ENCODE measurements at places on chromosomes 16 and 17.

GRCh38 chr17:8292639-8293395 is 2.4 kb downstream of the SLC25A35 start:
- no peak for DNase-seq

DNA sequence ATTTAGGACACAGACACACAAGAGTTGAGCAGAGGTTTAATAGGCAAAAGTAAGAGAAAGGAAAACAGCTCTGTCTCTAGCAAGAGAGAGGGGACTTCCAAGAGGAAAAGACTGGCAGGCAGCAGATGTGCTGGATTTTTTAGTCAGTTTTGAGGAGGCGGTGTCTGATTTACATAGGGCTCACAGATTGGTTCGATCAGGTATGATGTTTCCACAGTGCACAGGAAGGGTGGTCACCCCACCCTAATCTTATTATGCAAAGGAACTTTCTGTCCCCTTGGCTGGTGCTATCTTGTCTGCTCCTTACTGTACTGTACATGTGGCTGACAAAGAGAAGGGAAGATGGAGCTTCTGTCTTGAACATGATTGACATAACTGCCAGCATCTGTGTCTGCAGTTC is 25.3 kb downstream of the BFAR start:
- no peak for DNase-seq

GRCh38 chr17:19345486-19346350 is 16.8 kb downstream of the B9D1 start:
- no peak for DNase-seq

DNA sequence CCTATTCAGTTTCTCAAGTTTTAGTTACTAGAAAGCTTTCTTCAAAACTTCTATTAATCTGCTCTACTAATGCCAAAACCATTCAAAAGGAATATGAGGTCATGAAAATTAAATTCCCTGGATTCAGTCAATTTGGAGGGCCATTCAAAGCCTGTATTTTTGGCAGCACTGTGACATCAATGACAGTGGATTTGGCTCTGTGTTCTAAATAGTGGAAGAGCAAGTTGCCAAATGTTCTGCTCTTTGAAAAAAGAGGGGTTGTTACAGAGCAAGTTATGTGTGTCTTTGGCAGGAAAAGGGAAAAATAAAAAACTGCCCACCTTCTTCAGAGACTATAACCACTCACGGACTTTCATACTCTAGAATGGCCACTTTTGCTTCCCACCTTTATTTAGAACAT is 3.2 kb upstream of the C16orf46 start:
- no peak for DNase-seq

GRCh38 chr17:15917438-15918027 is 27.4 kb upstream of the ADORA2B start:
- no peak for DNase-seq

GRCh38 chr17:3603119-3603869 is 5.9 kb downstream of the TRPV1 start:
- DNase-seq: no peak

GRCh38 chr17:6721744-6722143 is 8.6 kb upstream of the SLC13A5 start:
- DNase-seq: no peak

GRCh38 chr16:68660359-68660795 is 15.3 kb downstream of the CDH3 start:
- no peak for DNase-seq

DNA sequence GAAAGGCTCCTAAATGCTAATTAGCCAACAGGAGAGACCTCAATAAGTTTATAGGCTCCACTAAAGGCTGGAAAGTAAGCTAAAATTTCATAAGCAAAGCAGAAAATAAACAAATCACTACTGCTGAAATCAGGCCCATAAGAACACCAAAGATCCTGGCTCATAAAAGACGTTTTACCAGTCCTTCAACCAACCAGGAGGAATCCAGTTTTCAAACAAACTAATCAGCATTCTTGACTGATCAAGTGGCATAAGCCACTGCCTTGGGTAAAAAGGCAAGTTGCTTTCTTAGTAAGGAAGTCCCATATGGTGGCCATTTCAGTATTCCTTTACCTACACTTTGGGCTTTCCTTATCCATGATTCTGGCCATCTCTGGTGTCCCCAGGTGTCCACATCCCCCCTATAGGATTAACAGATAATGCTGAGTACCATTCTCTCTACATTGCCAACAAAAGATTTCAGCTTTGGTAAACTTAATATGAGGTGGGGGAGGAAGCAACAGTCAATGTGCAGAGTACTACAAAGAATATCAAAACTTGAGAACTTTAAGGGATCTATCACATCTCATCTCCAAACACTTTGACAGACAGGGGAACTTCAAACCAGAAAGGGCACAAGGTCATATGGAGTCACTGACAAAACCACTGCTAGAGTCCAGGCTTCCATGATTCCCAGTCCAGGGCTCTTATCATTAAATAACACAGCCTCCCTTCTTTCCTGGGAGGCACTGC is 1.3 kb downstream of the TOM1L2 start:
- no peak for DNase-seq

DNA sequence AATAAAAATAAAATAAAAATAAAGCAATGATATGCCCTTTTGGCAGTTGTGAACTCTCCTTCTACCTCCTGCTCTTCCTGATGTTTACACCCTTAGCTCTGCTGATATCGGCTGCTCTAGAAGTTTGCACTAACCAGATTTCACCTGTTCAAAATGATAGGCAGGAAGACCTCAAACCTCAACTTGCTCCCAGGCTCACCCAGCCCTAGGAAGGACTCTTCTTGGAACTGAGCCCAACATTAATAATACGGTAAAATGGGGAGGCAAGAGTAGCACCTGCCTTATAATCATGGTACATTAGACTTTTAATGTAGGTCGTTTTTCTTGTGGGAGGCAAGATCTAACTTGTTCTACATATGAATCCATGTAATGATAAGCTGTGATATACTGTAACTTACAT is 61.2 kb upstream of the MED13 start:
- no peak for DNase-seq

- no peak for DNase-seq
These were observed 23.1 kb downstream of the HSBP1 start for GRCh38 chr16:83830769-83831455.

- no peak for DNase-seq
These were observed 1.7 kb upstream of the AARS1 start for GRCh38 chr16:70290949-70291519.

- DNase-seq: no peak
These were observed 68.8 kb downstream of the ZNF18 start for GRCh38 chr17:11928436-11928835.

GRCh38 chr17:75442168-75443103 is 14.0 kb upstream of the TMEM94 start:
- no peak for DNase-seq

GRCh38 chr17:16432017-16432416 is 16.6 kb downstream of the TRPV2 start:
- no peak for DNase-seq

DNA sequence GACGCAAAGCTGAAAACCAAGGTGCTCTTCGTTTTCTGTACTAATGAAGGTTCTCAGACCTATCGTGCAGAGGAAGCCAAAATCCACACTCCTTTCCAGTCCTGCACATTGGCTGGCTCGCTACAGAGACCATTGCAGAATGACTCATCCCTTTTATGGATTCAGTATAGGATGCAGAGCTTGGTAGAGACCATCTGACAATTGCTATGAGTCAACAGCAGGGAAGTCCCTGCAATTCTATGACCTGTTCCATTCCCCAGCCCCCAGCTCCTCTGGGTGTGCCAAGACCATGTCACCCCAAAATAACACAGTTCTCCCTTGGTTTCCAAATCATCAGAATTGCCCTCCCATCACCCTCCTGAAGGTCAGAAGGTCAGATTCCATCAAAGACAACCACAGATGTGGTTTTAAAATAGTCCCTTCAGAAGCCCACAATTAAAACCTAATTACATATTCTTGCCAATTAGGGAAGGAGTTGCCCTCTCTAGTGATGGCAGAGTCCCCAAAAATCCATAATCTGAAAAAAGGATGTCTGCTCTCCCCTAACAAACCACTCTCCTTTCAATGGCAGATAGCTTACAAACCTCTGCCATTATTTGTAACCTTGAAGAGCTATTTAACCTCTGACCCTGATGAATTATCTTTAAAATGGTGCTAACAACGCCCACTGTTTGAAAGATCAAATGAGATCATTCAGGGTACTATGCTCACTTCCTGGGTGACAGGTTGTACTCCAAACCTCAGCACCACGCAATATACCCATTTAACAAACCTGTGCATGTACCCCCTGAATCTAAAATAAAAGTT is 108.2 kb upstream of the RBBP6 start:
- DNase-seq: no peak

DNA sequence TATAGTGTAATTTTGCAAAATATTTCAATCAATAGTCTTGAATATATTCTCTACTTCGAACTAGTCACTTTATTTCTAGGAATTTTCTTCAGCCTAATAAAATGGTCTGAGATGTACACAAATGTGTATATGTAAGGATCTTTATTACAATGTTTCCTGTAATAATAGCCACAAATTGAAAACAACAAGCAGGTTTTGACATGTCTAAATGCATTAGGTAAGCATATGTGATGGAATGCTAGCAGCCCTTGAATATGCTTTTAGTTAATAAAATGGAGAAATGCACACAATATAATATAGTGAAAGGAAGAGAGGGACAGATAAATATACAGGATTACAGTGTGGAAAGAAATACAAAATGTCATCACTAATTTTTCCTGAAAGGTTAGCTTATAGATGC is 196.5 kb upstream of the IRX5 start:
- DNase-seq: no peak

GRCh38 chr16:48617104-48617705 is 7.2 kb upstream of the N4BP1 start:
- no peak for DNase-seq

DNA sequence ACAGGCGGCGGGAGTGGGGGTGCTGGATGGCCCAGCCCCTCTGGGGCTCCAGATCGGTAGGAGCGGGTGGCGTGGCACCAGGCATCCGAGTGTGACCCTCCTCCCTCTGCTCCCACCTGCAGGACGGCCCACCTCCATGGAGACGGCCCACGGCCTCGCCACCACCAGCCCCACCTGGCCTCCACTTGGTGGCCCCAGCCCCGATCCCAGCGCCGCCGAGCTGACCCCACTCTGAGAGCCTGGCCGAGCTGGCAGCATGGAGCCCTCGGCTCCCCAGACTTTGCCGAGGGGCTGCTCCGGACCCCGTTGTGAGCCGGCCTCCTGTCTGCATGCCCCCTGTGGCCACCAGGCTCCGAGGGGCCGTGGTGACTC is 4.7 kb upstream of the NUDT16L1 start:
- no peak for DNase-seq

Measured in HAP-1 (cell line).